H1 (cell line): ENCODE measurements at places on chromosomes 7 and 10. TPM values are rescaled to one million over a fixed set of nuclear protein-coding genes. Genes with fewer than 3 reads are reported as not detected.

NPY gene
- total RNA-seq = 1.0 and 1.7 TPM in 2 replicates

DNA sequence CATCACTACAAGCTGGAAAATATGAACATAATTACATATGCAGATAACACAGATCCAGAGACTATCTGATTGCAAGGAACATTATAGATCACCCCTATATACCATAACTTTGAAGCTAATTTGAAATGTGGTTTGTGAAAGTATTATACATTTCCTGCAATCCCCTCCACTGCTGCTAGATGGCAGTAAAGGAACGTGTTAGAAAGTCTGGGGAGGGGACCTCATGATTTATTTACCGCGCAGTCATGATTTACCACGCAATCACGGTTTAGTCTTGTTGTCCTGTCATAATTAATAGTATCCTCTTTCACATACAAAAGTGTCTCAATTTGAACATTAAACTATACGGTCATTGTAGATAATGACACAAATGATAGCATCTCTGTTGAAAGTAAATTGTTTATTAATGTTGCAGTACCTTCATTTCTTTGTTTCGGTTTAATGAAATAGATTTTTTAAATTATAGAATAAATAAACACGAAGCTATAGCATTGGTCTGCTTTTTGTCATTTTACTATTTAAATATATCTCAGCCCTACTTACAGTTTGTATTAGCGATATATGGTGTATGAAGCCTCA is 145.3 kb upstream of the PRSS1 start:
- no peak for DNase-seq

DNA sequence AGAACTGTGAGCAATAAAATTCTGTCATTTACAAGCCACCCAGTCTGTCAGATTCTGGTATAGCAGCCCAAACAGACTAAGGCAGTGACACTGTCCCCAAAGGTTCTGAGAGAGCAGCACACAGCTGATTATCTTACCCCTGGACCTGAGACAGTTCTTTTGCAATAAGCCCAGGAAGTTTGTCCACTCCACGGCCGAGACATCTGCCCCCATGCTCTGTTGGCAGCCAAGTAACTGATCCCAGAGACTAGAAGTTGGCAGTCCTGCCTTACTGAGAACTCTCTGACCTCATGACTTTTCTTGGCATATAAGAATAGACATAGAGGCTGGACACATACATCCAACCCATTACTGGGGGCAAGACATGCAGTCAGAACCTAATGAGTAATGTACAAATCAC is 243.0 kb upstream of the GRB10 start:
- no peak for DNase-seq

IFIT2 gene
- 0.35 and 0.40 TPM in 2 replicates for total RNA-seq

ADCY1 gene
- 25.9 and 26.9 TPM in 2 replicates for total RNA-seq

COX19 gene
- 7.9 and 9.0 TPM in 2 replicates for total RNA-seq

DNA sequence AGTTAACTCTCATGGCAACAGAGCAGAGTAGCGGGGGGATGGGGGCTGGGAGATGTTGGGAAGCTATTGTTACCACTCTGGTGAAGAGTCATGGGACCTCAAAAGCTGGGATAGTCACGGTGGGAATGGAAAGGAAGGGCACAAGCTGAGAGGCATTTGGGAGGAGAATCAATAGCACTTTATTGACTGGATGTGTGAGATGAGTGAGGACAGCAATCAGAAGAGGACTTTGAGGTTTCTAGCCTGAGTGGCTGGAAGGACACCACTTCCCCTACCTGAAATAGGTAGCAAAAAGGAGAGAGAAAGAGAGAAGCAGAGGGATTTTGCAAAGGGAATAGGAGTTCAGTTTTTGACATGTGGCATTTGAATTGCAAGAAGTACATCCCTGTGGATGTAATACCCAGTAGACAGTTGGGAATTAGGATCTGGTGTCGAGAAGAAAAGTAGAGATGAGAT is 27.2 kb downstream of the SCD start:
- DNase-seq = no peak

GRCh38 chr7:37833107-37833817 is 15.1 kb upstream of the NME8 start:
- DNase-seq = peak; percentile 7

- no peak for DNase-seq
Observed at GRCh38 chr10:67670401-67670800, 25.6 kb downstream of the CTNNA3 start.

A1CF gene
- not detected in 2 replicates for total RNA-seq

TNS3 gene
- total RNA-seq = 24.2 TPM in 2 replicates

DNA sequence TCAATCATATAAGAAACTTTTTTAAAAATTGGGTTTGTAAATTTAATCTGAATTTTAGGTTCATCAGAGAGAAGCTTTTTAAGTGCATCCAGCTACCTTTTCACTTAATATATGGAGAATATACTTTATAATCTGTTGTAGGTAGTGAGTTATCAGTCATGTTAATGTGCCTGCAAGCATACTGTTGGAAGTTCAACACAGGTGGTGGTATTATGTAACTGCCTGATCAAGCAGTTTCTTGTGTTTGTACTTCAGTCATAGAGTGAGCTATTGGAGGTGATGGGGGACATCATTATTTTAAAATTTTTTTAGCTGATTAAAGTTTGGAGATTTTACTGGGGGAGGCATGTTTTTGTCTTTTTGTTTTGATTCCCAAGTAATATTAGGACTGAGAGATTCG is 2.5 kb downstream of the TNKS2 start:
- no peak for DNase-seq

- no peak for DNase-seq
Observed at GRCh38 chr7:120327054-120327453, 54.1 kb downstream of the KCND2 start.

SEC61G gene
- total RNA-seq = 142 and 156 TPM in 2 replicates

GRCh38 chr10:102613785-102614184 is 30.5 kb upstream of the TRIM8 start:
- no peak for DNase-seq

GRCh38 chr7:41975849-41976248 is 261.2 kb downstream of the GLI3 start:
- no peak for DNase-seq

- no peak for DNase-seq
Observed at GRCh38 chr7:133836666-133837065, 290.5 kb upstream of the LRGUK start.

- DNase-seq = no peak
Observed at GRCh38 chr10:113751181-113751732, at the start of gene PLEKHS1. Gene PLEKHS1 (plus strand): TSS chr10:113751682. CDS start chr10:113755278, 3,596 bp downstream.

DNA sequence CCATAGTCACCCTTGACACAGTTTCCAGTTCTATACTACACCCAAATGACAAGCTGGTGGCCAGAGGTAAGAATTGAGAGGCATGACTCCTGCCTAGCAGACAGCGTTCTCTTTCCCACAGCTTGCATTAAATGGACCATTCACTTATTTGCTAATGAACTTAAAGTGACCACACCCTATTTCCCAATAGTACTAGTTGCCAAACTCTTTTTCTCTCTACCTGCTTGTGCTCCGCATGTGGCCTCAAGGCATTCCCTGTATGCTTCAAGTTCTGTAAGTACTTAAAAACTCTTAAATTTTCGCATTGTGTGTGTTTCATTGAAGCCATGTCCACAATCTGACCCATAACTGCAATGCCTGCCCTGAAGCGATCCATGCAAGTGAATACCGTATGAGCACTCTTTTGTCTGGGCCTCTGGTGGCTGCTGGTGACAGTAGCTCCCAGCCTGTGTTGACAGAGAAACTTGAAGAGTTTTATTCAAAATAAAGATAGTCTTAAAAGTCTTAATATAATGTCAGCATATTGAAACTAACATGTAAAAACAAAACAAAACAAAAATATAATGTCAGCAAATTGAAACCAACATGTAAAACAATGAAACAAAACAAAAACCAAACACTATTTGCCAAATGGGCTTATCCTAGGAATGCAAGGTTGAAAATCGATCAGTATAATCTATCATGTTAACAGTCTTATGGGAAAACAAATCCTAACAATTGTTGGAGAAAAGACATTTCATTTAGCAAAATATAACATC is 73.6 kb downstream of the CCSER2 start:
- DNase-seq = no peak

DNA sequence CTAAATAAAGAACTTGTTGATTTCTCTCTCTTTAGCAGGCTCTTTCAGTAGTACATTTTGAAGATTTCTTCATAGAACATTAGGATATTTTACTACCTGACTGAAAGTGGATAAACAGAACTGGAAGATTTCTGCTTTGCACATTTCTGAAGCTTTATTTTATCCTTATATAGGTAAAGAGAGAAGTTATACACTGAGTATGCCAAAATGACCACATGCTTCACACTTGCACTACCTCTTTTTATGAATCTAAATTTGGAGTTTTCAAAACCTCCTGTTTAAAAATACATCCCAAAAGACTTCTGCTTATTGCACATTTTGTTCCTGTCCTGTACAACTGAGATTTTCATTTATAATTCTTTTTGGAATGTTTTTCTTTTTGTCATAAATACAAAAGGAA is 197.4 kb upstream of the PRPS1L1 start:
- no peak for DNase-seq

DNA sequence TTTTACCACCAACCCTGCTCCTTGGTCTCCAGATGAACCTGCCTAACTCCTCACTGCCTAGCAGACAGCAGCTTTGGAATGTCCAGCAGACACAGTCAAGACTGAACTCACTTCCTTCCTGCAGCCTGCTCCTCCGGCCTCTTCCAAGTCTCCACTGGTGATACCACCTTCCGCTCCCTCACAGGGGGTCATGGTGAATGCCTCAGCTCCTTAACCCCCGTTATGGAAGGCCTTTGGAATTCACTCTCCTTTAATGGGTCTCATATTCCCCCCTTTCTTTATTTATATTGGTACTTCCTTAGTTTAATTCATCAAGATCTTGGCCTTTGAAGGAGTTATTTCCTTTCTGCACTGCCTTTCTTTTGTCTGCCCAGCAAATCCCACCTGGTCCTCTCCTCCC is 44.9 kb upstream of the ZNF32 start:
- DNase-seq = no peak

GRCh38 chr7:22628112-22628511 is 98.9 kb upstream of the IL6 start:
- no peak for DNase-seq

CCDC136 gene
- 43.7 and 47.7 TPM in 2 replicates for total RNA-seq

DNA sequence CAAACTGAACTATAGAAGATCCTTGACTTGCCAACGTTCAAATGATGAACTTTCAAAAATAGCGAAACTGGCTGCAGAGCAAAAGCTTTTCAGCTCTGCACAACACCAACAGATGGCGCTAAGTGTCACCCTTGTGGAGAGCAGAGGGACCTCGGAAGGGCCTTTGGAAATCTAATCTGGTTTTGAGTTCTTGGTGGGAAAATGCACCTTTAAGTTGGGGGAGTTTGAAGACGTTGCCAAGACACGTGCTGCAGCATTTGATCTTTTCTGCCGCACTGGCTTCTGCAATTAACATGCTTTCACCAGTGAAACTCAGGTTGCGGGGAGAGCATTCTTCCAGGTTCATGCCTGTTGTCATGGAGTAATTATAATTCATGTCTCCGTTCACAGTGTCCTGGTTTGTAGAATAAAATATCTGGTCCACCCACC is 26.3 kb upstream of the WDR11 start:
- DNase-seq = no peak

CFAP69 gene
- 3.2 and 3.8 TPM in 2 replicates for total RNA-seq

DNA sequence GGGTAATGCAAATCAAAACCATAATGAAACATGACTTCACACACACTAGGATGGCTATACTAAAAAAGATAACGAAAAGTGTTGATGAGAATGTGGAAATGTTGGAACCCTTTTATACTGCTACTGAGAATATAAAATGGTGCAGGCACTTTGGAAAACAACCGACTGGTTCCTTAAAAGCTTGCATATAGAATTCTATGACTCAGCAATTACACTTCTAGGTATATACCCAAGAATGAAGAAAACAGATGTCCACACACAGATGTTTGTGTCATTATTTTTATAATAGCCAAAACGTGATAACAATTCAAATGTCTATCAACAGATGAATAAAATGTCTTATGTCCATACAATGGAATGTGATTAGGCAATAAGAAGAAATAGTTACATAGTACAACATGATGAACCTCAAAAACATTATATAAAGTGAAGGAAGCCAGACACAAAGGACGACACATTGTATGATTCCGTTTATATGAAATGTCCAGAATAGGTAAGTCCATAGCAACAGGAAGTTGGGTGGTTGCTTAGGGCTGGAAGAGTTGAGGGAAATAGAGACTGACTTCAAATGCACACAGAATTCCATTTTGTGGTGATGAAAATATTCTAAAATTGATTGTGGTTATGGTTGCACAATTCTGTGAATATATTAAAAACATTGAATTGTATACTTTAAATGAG is 148.3 kb upstream of the PHYHIPL start:
- DNase-seq = no peak

- DNase-seq = no peak
Observed at GRCh38 chr10:48760983-48761382, 76.3 kb downstream of the WDFY4 start.

PFKP gene
- 128 TPM in 2 replicates for total RNA-seq

DNA sequence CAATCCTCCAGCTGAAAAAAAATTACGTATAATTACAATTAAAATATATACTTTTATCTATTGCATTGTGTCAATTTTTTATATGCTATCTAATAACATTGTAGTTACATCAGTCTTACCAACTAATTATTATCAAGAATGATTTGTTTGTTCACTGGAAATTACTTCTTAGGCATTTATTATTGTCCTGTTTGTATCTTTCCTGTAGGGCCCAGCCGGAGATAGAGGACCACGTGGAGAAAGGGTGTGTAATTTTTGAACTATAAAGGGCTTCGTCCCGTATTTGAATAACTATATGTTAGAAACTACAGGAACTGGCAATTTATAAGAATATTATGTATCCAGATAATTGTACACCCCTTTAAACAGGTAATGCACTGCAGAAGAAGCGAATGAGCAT is 4.1 kb downstream of the COL1A2 start:
- DNase-seq = no peak

DNA sequence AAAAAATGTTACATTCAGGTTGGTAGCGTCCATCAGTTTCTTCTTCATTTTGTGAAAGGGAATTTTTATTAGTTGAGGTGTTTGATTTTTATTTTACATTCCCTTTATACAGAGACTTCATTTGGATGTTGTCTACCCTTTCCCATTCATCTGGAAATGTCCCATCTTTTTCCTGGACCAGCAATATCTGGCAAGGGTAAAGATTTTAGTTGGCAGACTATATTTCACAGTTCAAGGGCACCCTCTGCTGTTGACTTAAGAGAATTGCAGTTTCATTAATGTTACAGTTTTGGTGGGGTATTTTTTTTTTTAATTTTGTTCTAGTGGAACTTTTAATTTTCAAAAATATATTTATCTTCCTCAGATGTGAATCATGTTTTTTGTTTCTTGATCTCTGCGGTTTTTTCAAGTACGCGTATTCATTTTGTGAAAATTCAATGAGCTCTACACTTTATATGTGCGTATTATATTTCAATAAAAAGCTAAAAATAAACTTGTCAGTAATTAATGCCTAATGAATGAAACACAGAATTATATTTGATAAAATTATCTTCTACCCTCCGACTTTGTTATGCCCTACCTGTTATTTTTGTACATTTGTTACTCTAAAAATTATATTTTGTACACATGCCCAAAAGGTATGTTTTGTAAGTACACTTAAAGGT is 97.9 kb upstream of the KLF14 start:
- no peak for DNase-seq

HABP2 gene
- total RNA-seq = not detected in 2 replicates

- no peak for DNase-seq
Observed at GRCh38 chr7:138699661-138700060, 1.5 kb downstream of the SVOPL start.

ZNF365 gene
- 0.42 and 0.43 TPM in 2 replicates for total RNA-seq
